ENCODE measurements at places on chromosomes 16 and 17. TPM values are rescaled to one million over a fixed set of nuclear protein-coding genes. Genes with fewer than 3 reads are reported as not detected.

DNA sequence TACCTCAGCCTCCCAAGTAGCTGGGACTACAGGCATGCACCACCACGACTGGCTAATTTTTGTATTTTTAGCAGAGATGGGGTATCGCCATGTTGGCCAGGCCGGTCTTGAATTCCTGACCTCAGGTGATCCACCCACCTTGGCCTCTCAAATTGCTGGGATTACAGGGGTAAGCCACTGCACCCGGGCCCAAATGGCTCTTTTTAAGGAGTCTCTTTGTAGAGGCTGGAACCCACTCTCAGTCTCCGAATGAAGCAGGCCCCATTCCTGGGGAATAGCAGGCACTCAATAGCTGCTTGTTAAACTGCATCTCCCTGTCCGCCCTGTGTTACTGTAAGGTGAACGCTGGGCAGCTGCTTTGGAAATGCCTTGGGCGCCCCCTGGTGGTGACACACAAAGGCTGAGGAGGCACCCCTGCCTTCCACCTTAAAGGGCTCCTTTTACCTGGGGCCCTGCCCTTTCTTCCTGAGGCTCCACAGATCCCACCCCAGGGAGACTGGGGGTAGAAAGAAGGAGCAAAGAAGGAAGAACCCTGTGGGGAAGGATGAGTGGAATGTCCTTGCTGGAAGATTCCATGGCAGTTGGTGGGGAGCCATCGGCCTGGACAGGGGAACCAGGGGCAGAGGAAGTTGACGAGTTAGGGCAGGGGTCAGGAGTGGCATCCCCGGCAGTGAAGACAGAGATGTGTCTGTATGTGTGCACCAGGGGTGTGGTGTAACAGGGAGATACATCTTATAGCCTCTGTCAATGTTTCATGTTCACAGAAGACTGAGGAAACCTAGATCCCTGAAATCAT lies 6.1 kb upstream of the SP2 start:
- DNase-seq = peak; percentile 87

DNA sequence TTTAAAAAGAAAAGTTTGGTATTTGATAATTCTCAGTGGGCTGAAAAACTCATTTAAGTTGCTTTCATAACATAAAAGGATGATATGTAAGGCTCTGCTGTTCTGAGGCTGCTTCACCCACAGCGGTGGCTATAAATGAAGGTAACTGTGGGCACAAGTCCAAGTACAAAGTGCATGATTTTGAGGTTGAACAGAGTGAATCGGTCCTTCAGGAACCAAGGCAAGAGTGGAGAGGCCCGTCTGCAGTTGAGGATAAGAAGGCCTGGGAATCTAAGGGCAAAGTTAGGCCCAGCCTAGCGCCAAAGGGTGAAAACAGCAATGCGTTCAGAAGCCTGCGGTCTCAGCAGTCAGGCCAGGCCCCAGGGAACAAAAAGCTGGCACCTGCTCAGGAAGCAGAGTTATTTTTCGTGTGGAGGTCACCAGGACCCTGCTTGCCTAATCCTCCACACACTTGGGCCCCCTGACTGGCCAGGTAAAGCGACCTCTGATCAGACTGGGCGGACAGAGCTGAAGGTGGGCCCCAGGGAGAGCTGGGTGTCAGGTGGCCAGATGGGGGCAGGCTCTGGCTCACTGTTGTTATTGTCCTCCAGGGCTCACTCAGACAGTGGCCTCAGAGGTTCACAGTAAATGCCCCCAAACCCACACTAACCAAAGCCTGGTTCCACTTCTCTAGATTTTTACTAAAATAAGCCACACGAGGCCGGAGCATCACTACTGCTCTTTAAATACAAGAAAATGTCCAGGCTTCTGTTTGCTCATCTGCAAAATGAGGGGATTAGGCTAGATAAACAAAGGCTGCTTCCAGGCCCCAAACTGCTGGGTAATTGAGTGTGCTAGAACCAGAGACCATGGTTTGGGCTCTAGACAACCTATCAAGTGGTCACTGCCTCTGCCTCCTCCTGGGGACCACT lies 46.5 kb downstream of the TEX2 start:
- DNase-seq = peak; percentile 46

- DNase-seq = peak; percentile 3
Observed at GRCh38 chr16:11058832-11059231, 114.5 kb downstream of the CLEC16A start.

- DNase-seq = no peak
Observed at GRCh38 chr16:72853575-72854266, 194.2 kb downstream of the ZFHX3 start.

DNA sequence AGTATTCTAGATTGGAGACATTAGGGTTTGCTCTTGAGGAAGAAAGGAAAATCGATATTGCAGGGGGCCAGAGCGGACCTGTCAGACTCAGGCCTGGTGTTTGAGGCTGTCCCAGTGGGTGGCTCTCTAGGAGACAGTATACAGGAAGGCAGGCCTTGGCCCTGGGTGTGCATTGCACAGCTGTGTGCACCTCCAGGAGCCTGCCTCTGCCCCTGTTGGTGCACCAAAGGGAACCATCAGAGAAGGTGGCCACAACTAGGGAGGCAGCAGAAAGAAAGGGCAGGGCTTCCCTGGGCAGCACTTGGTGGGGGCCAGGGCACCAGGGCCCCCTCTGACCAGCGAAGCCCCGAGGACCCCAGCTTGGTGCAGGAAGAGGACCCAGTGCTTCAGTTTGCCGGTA lies 188.0 kb downstream of the NTN1 start:
- no peak for DNase-seq

GRCh38 chr16:5349670-5350517 lies 252.3 kb upstream of the EEF2KMT start:
- no peak for DNase-seq

DNA sequence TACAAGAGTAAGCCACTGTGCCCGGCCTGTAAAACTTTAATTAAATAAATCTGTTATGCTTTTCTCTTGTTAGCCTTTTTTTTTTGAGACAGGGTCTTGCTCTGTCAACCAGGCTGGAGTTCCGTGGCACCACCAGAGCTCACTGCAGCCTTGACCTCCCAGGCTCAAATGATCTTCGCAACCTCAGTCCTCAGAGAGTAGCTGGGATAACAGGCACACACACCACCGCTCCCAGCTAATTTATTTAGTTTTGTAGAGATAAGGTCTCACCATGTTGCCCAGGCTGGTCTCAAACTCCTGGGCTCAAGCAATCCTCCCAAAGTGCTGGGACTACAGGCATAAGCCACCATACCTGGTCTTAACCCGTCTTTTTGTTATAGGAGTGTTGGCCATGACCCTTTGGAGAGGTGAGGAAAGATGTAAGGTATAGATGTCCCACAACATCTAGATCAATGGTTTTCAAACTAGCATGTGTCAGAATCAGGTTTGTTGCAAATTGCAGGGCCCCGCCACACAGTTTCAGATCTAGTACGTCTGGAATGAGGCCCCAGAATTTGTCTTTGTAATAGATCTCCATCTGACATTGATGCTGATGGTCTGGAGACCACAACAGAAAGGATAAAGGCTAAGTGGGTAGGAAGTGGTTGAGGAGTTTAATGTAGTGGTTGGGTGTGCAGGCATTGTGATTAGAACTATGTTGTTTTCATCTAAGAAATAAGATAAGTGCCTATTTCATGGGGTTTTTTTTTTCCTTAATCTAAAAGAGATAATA lies 4.3 kb upstream of the GGA2 start:
- no peak for DNase-seq

GRCh38 chr17:56165072-56165641 lies 11.9 kb downstream of the ANKFN1 start:
- DNase-seq = no peak

DNA sequence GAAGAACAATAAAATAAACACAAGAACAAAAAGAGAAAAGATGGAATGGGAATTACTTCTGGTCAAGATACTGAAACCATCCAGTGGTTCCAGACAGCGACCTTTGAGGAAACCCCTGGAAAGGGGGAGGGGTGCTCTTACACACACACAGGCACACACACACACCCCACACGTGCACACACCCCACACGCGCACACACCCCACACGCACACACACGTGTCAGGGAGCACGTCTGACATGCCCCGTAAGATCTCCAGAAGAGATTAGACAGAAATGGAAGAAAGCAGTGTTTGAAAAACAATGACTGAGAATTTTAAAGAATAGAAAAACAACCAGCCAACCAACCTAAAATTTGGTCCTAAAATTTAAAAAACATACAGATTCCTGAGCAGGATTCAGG lies 45.3 kb upstream of the FASN start:
- DNase-seq = no peak

DNA sequence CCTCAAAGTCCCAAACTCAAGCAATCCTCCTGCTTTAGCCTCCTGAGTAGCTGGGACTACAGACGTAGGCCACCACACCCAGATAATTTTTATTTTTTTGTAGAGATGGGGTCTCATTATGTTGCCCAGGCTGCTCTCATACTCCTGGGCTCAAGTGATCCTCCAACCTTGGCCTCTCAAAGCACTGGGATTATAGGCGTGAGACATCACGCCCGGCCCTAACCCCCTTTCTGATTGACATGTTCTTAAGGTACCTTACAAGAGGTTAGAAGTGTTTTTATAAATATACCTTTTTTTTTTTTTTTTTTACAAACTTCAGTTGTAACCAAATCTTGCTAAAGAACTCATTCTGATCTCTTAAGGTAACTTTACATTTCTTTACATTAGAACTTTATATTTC lies 64.8 kb downstream of the GNA13 start:
- no peak for DNase-seq

- DNase-seq = no peak
Observed at GRCh38 chr16:20320178-20320577, 7.1 kb downstream of the GP2 start.

- peak; percentile 58 for DNase-seq
Observed at GRCh38 chr17:44354582-44355561, 8.8 kb downstream of the FAM171A2 start.

The RNU2-1 gene
- polyA plus RNA-seq = not detected

The RGS11 gene
- 0.45 TPM for polyA plus RNA-seq

The COQ7 gene
- 23.5 TPM for polyA plus RNA-seq

The CBFA2T3 gene
- polyA plus RNA-seq = 1.2 TPM

The TBC1D28 gene
- polyA plus RNA-seq = not detected

The CTRB1 gene
- polyA plus RNA-seq = not detected
